Endothelial cell (in vitro differentiated cells): ENCODE measurements at places on chromosomes 2 and 18.

DNA sequence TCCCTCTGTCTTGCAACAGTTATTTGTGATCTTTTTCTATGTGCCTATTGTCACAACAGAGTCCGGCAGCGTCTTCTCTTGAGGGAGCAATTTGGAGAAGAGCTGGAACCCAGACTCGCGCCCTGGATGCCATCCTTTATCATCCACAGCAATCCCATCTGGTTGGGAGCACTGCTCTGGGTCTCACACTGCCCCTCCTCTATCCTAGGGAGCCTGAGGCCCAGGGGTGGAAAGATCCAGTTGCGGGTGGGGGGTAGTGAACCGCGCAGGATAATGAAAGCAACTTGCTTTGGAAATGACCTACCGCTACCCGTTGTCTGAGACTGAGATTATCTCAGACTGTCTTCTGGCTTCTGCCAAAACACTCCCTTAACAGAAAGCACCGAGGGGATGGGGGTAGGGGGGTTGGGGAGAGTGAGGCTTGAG, 713 bp downstream of the WBP1 start:
- DNase-seq = no peak

- DNase-seq = no peak
Observed at GRCh38 chr2:11764359-11764758, 17.9 kb downstream of the LPIN1 start.

GRCh38 chr2:133789743-133790142, 221.5 kb upstream of the NCKAP5 start:
- DNase-seq = no peak

GRCh38 chr2:18336975-18337374, 223.5 kb downstream of the RDH14 start:
- no peak for DNase-seq

GRCh38 chr2:28958689-28959088, 22.4 kb upstream of the TOGARAM2 start:
- DNase-seq = peak; percentile 56

- DNase-seq = peak; percentile 60
Observed at GRCh38 chr2:100818606-100819369, 1.2 kb upstream of the NPAS2 start.

DNA sequence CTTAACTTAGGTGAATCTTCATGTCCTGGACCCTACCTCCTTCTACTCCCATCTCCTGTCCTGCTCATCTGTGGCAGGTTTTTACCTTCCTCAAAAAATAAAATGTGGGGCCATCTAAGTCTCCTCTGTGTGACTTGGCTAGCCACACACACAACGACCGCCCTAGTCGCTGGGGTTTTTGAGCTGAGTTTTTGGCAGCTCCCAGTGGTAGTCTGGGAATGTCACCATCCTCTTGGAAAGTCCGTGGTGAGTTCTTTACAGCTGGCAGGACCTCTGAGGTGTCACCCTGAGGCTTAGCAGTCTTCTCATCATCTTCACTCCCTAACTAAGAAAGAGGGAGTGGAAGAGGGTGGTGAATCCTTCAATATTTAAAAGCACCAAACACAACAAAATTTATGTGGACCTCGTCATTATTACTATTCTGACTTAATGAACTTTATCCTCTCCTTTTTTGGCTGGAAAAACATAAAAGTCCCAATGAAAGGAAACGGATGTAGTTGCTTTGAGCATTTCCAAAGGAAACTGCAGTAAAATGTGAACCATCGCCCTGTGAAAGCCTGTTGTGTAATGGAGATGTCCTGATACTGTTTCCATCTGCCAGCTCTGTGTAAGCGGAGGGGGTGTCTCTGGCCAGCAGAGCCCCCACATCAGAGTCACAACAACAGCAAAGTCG, 78.6 kb downstream of the VAPA start:
- no peak for DNase-seq

- no peak for DNase-seq
Observed at GRCh38 chr2:81283081-81283480, 978.5 kb upstream of the LRRTM1 start.

- no peak for DNase-seq
Observed at GRCh38 chr2:137165968-137166367, 400.6 kb downstream of the THSD7B start.

- DNase-seq = no peak
Observed at GRCh38 chr18:56803051-56803450, 151.9 kb downstream of the WDR7 start.

DNA sequence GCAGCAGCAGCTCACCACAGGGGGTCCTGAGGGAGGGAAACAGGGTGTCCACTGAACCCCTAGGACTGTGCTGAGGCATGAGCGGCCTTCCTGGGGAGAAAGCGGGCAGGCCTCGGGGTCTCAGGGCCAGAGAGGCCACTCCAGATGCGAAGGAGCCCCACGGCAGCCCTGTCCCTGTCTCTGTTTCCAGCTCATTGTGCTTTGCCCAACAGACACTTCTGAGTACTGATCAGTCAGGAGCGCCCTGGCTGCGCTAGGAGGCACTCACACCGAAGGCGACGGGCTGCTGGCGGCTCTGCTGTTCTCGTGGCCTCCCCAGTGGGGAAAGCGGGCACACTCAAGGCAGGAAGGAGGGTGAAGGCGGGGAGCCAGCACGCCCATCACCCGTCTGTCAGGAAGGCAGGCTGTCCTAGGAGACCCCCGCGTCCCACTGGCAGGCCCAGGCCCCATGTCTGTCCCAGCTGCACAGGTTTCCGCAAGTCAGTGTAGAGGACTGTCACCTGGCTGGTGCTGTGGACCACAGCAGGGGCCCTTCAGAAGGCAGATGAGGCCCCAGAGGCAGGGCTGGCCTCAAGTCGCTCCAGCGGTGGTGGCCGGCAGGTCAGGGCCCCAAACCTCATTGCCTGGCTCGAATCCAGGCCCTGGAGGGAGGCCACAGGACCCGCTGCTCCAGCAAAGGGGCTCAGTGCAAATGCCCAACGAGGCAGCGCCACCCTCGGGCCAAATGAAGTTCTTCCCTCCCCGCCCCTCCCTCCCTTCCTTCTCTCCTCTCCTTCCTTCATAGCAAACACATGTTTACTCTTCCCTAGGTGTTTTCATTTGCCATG, 6.8 kb downstream of the ESPNL start:
- no peak for DNase-seq

DNA sequence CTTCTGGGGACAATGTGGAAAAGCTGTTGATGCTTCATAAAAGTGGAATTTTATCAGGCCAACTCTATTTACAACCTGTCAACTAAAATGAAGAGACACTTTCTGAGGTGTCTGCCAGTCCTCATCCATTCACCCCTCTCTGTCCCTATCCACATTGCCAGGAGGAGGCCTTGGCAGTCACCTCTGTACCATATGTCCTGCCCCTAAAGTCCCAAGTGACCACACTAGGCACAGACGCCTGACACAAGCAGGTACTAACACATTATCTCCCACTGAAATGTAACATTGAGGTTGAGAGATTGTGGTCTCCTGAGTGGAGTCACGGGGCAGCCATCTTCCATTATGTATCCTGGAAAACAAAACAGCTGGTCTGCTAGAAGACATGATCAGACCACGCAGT, 71.4 kb downstream of the OSBPL1A start:
- no peak for DNase-seq

- DNase-seq = no peak
Observed at GRCh38 chr18:25033747-25034471, 318.1 kb downstream of the ZNF521 start.

DNA sequence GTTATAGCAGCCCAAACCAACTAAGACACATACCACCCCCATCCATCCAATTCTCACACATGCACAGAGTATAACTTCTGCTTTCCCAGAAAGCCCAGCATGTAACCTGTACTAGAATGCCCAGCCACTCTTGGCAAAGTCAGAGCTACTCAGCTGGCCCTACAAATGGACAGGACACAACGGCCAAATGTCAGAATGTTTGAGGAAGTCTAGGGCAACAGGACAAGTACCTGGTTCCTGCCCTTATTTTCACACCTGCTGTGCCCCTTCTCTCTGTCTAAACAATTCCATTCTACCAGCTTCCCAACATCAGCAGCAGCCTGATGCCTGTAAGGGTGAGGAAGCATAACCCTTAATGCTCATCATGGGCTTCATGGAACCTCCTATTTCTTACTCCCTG, 15.1 kb upstream of the BZW1 start:
- no peak for DNase-seq

DNA sequence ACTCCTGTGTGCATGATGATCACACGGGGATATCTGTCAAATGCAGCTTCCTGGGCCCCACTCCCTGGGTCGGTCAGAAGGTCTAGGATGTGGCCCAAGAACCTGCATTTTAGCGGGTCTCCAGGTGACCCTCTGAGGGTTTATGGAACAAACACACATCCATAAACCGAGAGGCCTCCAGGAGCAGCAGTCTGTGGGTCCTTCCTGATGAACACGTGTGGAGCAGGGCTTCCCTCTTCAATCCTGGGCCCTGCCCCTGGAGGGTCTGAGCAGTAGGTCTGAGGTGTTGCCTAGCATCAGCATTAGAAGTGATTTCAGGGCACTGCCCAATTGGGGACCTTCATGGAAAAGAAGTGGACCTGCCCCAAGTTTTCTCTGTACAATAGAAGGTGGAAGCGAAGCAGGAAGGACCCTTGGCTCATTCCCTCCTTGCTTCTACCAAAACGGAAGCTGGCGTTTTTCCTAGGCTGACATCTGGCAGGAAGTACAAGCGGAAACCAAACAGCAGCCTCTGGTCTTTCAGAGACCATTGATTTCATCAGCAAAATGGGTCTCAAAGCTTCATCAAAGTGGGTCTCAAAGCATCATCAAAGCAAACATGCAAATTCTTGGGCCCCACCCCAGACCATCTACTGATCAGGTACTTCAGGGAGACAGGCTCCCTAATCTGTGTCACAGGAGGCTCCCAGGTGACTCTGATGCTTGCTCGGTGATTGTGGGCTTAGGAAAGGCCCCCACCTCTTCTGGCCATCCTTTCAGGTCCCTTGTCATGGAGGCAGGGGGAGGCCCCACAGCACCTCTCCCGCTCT, 30.7 kb downstream of the INO80C start:
- peak; percentile 45 for DNase-seq

DNA sequence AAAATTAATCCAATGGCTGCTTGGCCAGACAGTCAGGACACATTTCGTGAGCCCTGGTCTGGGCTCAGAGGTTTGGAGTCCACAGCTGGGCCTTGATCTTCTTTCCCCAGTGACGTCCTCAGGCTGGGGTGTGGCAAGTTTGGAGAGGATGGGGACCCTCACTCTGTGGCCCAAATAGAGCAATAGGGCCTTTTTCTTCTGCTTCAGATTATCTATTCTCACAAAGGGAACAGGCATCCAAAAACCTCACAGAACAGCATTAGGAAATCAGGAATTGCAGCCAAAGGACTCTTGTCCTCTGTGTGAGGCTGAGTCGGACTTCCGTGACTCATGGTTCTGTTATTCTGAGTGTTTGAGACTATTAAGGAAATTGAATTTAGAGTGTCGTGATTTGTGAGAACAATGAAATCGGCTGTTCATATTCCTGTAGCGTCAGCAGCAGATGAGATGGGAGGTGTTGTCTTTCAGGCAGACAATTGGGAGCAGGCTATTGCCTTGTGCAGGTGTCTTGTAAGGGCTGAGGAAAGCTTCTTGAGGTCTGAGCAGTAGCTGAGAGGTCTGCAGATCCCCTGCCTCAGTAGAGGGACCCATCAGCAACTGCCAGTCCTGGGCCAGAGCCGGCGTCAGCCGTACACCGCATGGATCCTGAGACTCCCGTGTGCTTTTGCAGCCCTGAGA, 113.8 kb downstream of the SH3RF3 start:
- DNase-seq = no peak

DNA sequence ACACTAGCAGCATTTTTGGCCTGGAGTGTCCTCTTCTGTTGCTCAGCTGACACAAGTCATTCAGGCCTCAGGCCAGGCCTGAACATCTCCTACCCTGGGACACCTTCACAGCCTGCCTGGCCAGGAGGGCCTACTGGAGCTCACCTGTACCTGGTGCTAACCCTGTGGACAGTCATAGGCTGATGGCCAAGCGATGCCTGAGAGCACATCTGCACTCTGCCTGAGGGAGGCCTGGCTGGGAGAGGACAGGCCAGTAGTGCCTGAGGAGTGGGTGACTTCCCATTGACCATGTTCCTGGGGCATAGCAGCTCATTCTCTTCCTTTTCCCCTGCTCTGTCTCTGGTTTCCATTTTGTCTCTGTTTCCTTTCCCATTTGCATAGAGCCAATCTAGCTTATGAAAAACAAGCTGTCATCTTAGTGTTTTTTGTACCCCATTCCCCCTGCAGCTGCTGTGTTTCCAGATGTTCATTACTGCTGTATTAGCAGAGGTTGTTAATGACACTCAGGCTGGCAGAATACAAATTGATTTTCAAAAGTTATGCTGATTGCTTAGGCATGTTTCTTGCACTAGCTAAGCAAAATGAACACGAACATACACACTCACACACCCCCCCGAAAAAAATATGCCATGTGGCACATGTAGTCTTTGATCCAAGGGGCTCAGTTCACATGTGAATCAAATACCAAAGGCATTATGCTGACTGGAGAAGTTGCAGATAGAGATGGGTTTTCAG, 149.7 kb upstream of the HS6ST1 start:
- DNase-seq = no peak

GRCh38 chr2:117997872-117998454, 15.9 kb downstream of the CCDC93 start:
- no peak for DNase-seq

DNA sequence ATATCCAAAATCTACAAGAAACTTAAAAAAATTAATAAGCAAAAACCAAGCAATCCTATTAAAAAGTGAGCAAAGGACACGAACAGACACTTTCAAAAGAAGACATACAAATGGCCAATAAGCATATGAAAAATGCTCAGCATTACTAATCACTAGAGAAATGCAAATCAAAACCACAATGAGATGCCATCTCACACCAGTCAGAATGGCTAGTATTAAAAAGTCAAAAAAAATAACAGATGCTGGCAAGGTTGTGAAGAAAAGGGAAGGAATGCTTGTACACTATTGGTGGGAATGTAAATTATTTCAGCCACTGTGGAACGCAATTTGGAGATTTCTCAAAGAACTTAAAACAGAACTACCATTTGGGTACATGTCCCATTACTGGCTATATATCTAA, 128.8 kb upstream of the SESTD1 start:
- no peak for DNase-seq

DNA sequence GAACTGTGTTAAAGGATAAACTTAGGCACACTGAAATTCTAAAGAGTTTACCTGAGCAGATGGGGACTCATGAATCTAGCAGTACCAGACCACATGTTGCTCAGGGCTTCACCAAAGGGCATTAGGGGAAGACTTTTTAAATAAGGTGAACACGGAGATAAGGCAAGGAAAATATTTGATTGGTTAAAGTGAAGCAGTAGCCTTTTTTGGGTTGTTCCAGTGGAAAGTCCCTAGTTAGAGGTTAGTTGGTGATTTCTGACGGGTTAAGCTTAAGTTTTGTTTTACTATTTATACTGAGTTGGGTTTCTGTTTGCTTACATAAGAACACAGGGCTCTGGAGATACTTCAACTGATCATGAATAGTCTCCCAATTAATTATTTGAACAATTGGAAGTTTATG, 722.5 kb downstream of the SOCS6 start:
- DNase-seq = no peak
